ENCODE measurements at places on chromosomes 6 and 20.

GRCh38 chr6:159594106-159594749 is 98.8 kb downstream of the SOD2 start:
- DNase-seq, result no peak

GRCh38 chr6:168554472-168554871 is 113.5 kb downstream of the SMOC2 start:
- DNase-seq, result no peak

DNA sequence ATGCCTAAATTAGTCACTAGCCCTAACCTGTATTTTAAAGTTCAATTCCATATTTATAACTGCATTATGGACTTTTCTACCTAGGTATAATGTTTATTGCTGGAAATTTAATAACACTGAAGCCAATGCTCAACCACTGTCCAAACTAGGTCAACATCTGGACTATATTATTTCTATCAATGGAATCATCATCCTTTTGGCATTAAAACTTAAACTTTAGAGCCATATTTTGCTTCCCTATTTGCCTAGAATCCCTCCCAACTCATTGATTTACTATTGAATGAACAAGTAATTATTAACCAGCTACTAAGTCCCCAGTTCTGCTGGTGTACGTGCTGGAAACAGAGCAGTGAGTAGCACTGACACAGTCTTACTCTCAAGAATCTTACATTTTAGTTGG is 291.7 kb upstream of the SPTLC3 start:
- no peak for DNase-seq

DNA sequence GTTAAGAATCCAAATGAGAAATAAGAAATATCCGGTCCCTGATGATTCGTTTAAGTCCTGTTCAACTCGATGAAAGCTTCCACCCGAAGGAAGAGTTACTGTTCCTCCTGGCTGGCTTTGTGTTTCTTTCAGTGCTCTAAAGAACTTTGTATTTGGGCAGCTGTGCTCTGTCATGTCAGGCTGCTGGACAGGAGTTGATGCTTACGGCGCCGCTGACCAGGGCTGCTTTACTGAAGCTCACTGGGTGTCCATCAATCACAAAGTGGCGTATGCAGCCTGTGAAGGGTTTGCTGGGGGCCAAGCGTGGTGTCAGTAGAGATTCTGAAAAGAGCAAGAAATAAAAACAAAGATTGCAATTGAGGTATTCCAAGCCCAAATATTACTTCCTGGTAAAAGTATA is 21.9 kb downstream of the FAM229B start:
- no peak for DNase-seq

- DNase-seq, result no peak
These were observed 105.4 kb downstream of the PERP start for GRCh38 chr6:138001750-138002349.

- DNase-seq, result no peak
These were observed 44.1 kb upstream of the ADGRF4 start for GRCh38 chr6:47654255-47654654.

- DNase-seq, result no peak
These were observed 1.5 kb downstream of the TFAP2A start for GRCh38 chr6:10413262-10413849.

- no peak for DNase-seq
These were observed 183.0 kb upstream of the QKI start for GRCh38 chr6:163231356-163232014.

GRCh38 chr6:82693094-82693493 is 329.5 kb downstream of the TPBG start:
- DNase-seq, result no peak

- no peak for DNase-seq
These were observed 98.4 kb upstream of the PRSS16 start for GRCh38 chr6:27149150-27149549.

DNA sequence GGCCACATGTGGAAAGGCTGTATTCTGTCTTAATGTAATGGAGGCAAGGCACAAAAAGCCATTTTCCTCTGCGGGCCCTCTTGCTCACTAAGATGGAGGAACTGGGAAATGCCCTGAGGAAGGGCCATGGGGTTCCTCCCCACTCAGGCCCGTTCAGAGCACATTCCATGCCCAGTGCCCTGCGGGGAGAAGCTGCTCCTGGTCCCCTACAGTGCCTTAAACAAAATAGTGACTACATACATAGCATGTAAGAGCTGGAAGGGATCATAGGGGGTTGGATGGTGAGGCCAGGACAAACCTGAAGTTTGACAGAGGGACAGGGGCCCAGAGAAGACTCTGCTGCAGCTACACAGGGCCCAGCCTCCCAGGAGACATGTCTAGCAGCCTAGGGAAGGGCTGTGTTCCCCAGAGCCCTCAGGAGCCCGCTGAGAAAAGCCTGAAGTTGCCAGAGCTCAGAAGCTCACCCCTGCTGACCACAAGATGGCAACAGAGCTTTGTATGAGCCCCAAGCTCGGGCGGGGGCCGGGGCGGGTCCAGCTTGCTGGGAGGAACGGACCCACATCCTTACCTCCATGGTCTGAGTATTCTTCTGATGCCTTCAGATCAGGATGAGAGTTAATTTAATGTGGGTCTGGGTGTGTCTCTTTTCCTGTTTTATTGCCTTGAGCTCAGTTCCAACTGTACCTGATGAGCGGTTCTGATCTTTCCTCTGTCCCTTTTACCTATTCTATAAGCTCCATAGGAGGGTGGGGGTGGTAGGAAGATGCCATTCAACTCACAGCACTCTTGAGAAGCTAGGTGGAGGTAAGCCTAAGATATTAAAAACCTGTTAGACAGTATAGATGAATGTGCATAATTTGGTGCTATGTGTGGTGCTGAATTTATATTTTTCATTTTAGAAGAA is 242.9 kb downstream of the CDC5L start:
- no peak for DNase-seq

DNA sequence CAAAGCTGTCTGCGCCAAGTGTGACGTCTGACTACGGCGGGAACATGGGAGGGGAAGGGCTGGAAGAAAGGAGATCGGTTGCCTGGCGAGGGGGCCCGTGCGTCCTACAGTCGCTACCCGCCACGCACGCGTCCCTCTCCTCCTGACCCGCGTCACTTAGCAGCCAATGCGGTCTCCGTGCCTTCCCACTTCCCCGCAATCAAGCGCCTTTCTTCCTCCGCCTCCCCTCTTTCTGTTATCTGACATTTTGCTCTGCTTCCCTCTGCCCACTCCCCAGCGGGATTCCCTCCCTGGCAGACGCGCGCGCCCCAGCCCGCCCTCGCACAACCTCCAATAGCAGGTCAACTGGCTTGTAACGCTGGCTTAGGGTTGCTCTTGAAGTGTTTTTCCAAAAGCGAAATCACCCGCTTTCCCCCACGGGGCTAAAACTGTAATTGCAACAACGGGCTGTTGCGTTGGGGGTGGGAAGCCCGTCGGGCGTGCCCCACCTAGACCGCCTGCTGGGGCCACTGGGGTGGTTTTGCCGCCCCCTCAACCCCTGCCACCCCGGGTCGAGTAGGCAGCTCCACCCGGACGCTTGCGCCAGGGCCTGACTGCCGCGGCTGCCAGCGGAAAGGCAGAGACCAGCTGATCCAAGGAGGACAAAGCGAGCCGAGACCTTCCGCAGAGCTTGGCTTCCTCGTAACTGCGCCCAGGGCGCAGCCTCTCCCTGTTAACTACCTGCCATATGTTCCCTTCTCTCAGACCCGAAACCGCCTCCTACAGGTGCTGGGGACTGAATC is 6.2 kb upstream of the SOX4 start:
- DNase-seq, result peak; percentile 43

GRCh38 chr20:13008761-13009681 is at the start of gene SPTLC3:
TSS of gene SPTLC3 (plus strand) at chr20:13008972. CDS start at chr20:13009268, 296 bp downstream.
- no peak for DNase-seq

DNA sequence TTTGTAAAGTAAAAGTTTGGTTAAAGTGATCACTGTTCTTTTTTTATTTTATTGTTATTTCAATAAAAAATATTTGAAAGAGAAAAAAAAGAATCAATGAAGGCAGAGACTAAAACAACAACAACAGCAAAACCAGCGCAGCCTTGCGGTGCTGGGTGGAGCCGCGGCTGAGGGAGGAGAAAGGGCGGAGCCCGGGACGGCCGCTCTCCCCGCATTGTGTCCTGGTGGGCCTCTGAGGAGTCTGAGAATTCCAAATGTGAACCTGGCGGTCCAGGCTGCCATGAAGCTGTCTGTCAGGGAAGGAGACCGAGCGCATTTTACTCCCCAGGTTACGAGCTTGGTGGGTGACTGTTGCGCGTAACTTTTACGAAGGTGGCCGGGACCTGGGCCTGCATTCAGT is 43.2 kb downstream of the TMEM242 start:
- no peak for DNase-seq

DNA sequence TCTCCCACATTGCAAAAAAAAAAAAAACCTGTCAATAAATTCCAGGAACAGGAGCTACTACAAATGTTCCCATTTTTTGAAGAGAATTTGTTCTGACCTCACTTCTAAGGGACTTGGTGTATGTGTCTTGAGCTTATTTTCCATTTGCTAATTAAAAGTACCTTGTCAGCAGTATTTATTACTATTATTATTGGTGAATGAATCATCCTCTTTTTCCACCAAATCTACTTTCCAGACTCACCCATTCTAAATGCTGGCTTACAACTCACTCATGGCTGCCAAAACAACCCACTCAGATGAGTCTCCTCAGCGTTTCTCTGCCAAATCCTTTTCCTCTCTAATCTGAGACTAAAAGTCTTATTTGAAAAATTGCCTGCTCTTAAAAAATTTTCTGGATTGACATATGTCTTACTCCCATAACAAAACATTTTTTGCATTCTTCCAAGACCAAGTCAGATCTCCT is 33.2 kb upstream of the TASP1 start:
- peak; percentile 41 for DNase-seq

- DNase-seq, result no peak
These were observed 45.0 kb downstream of the FAM83B start for GRCh38 chr6:54891536-54891935.

DNA sequence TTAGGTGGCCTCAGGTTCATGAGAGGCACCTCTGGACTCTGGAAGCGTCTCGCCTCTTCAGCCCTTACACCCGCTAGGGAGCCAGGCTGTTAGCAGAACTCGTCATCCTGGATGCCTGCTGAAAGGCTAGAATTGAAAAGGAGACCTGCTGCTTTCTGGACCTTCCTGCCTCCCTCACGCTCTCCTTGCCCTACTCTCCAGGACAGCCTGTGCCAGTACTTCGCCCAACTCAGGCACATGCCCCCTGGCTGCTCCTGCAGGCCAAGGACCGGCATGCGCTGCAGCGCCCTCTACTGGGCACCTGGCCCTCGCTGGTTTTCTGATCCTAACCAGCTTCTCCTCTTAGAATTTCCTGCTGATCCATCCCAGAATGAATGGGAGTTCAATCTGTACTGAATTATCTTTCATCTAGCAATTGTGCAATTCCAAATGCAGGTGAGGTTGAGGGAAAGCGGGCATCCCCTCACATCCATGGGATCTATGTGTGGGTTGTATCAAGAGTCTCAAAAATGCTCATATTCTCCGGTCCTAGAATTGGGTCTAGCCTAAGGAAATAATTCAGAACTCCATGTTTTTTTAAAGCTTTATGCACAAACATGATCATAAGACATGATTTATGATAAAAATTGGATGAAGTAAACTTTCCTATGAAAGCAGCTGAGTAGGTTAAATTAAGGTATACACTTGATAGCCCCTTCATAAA is 78.0 kb downstream of the PTPN1 start:
- DNase-seq, result no peak

DNA sequence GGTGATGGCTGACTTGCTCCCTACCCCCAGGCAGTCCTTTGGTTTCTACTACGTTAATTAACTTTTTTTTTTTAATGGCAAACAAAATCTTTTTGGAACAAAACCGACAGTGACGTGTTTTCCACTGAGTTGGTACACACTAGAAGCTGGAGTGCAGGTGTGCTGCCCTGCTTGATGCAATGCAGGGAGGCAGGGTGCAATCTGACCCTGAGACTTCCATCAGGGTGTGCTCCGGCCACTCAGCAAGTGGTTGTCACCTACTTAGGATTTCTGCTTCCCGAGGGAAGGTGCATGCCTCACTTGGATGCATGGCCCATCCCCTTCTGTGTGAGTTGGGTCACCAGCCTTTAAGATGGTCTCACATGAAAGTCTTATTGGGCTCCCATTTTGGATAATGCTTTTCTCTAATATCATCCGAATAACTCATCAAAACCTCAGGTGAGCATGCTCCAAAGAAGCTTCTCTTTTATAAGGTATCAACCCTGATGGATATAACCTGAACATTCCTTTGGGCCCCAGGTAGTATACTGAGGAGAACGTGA is 14.0 kb downstream of the RREB1 start:
- no peak for DNase-seq

GRCh38 chr20:58927490-58928061 is 53.5 kb upstream of the NELFCD start:
- no peak for DNase-seq

GRCh38 chr6:74451953-74452352 is 753.9 kb downstream of the COL12A1 start:
- DNase-seq, result no peak

- peak; percentile 55 for DNase-seq
These were observed 7.6 kb upstream of the RNF114 start for GRCh38 chr20:49928411-49929141.

DNA sequence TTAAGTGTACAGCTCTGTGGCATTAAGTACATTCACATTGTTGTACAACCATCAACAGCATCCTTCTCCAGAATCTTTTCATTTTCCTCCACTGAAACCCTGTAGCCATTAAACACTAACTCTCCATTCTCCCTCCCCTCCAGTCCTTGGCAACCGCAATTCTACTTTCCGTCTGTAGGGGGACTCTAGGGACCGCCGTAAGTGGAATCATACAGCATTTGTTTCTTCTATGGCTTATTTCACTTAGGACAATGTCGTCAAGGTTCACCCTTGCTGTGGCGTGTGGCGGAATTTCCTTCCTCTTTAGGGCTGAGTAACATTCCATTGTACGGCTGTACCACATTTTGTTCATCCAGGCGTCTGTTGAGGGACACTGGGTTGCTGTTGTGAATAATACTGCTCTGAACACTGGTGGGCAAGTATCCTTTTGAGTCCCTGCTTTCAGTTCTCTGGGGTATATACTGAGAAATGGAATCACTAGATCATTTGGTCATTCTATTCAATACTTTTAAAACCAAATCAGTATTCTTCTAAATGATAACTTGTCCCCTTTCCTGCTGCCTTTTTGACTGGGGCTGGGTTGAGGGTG is 50.7 kb downstream of the PPP1R3G start:
- no peak for DNase-seq

DNA sequence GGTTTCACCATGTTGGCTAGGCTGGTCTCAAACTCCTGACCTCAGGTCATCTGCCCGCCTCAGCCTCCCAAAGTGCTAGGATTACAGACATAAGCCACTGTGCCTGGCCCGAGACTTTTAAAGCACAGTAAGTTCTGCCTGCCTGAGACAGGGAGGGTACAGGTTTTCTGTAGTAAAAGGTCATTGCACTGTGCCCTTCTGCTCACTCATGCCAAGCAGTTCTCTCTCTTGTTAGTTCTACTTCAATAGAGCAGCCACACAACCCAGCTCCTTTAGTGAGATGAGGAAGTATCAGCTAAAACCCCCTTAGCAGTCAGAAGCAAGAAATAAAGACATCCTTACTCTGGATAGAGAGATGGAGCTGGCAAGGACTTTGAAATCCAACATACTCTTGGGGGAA is 52.4 kb upstream of the ARMH2 start:
- DNase-seq, result no peak

- no peak for DNase-seq
These were observed 11.4 kb downstream of the TAGAP start for GRCh38 chr6:159033160-159034049.

Data from retinal pigment epithelial cell (primary cell).